Activated CD8-positive, alpha-beta T cell treated with anti-CD3 and anti-CD28 coated beads for 36 hours (primary cell): ENCODE measurements at places on chromosomes 12 and 14.

DNA sequence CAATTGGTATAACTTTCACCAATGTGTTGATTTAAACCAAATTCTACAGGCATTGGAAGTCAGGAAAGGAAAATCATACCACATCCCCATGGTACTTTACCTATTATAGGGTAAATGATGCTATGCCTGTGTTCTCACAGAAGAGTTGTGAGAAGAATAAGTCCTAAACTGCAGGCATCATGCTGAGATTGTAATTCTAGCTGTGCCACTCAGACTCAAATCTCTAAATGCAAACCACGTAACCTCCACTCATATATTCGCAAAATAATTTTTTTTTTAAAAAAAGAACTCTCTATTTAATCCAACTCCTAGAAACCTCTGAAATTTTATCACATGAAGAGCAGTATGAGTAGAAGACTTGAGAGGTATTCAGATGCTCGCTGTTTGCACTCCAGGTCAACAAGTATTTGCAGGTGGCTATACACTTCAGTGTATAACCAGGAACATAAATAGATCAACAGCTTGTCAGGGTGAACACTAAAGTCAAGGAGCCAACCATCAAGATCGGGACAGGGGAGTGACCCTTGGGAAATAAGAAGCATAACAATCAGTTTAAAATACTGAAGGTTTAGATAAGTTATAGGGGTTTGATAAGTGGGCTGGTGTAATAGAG lies 110.1 kb downstream of the SLC25A21 start:
- DNase-seq, result no peak

GRCh38 chr14:72606879-72607278 lies 287.0 kb downstream of the DPF3 start:
- DNase-seq, result no peak

GRCh38 chr12:132102297-132102696 lies 41.8 kb downstream of the DDX51 start:
- DNase-seq, result no peak

GRCh38 chr14:56299306-56299984 lies 181.2 kb downstream of the PELI2 start:
- DNase-seq, result no peak

GRCh38 chr12:47679785-47680184 lies 26.0 kb downstream of the RPAP3 start:
- DNase-seq, result no peak

DNA sequence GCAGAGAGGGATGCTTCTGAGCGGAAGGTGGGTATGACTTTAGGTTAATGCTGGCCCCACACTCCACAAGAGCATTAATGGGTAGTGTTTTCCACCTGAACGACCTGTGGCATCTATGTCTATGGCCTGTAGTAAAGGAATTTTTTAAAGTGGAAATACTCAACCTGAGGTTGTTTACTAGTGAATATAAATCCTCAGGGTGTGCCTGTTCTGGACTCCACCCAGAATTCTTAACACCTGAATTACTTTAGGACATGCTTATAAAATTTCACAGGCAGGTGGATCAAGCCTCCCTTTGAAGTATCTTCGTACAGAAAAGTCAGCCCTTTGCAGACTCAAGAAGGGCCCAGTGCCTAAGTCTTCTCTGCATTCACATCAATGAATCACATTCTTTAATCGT lies 196.1 kb downstream of the ESR2 start:
- DNase-seq, result no peak

DNA sequence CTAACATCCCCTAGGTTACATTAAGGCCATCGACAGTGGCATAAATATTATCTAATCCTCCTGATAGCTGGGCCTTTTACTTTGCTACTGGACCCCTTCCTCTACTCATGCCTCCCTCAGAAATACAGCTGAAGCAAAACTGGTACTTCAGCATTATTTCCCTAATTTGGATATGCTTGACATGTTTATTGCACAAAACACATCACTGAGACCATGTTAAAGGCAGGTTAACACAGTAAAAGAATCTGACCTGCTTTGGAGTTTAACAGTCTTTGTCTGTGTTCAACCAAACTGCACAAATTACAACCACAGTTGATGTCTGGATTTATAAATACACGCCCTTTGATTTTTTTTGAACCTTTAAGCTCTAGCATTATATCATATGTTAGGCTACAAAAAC lies 156.6 kb downstream of the FOXA1 start:
- DNase-seq, result no peak

- DNase-seq, result no peak
Measured at GRCh38 chr14:34619471-34619870, 10.5 kb downstream of the SNX6 start.

GRCh38 chr14:55332654-55333570 lies 61.7 kb downstream of the FBXO34 start:
- DNase-seq, result peak; percentile 49

DNA sequence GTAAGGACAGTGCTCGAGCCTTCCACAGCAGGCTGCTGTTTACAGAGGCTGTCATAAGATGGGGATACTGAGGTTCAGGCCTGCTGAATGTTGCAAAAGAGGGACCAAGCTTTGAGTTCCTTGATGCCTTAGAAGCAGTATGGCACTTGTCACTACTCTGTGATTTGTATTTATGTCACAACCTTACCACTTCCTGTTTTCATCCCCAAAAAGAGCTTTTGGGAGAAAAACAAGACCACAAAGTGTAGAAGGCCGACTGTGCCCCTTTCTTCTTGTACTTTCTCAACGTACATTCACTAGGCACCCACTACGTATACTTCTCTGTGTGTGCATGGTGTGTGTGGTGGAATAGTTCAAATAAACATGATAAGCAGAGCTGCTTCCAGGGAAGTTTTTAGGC lies 90.1 kb downstream of the DRAM1 start:
- DNase-seq, result no peak

DNA sequence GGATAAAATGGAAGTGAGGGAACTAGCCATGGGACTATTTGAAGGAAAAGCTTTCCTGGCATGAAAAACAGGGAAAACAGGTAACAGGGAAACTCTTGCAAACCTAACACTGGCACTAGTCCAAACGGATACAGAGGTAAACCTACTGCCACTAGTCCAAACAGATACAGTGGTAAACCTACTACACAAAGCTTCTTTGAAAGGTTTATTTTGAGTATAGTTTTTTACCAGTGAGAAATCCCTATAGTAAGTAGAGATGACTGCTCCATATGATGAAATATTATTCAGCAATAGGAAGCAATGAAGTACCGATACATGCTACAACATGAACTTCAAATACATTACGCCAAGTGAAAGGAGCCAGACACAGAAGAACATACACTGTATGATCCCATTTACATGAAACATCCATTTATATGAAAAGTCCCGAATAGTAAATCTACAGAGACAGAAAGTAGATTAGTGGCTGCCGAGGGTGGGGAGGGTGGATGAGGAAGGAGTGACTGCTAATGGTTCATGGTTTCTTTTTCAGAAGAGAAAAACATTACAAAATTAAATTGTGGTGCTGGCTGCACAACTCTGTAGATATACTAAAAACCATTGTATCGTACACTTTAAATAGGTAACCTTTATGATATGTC lies 25.5 kb downstream of the SPTLC2 start:
- no peak for DNase-seq

GRCh38 chr14:91918186-91918883 lies 29.2 kb downstream of the FBLN5 start:
- DNase-seq, result no peak

DNA sequence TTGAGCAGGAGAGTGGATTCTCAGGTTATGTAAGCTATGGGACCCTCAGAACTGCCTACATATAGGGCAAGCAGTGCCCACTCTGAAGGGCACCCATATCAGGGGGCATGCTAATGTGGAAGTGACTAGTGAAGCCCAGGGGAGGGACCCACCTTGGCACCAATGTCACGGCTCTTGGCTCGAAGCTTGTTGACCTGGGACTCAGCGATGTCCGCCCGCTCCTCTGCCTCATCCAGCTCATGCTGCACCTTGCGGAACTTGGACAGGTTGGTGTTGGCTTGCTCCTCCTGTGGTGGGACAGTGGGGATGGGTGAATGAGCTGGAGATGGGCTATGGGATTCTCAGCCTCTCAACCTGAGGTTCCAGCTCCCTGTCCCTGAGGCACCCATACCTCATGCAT lies 5.4 kb downstream of the CMTM5 start:
- no peak for DNase-seq

- DNase-seq, result no peak
Measured at GRCh38 chr14:56328021-56328420, 209.8 kb downstream of the PELI2 start.

DNA sequence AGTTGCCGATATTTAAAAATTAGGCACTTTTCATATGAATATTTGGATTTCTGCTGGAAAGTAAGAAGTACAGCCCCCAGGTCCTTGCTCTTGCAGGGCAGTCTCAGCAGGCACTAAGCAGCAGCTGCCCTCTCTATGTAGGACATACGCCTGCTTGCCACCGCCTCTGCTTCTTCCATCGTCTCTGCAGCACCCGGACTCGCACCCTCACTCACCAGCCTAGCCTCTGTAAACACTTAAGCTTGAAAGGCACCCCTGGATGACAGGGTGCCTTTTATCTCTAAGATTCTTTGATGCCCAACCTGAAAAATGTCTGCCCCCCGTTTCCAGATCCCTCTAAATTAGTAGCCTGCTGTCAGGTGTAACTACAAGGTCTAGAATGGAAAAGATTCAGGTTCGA lies 19.0 kb downstream of the OTUB2 start:
- no peak for DNase-seq

- no peak for DNase-seq
Measured at GRCh38 chr14:89310211-89310610, 106.8 kb downstream of the FOXN3 start.

DNA sequence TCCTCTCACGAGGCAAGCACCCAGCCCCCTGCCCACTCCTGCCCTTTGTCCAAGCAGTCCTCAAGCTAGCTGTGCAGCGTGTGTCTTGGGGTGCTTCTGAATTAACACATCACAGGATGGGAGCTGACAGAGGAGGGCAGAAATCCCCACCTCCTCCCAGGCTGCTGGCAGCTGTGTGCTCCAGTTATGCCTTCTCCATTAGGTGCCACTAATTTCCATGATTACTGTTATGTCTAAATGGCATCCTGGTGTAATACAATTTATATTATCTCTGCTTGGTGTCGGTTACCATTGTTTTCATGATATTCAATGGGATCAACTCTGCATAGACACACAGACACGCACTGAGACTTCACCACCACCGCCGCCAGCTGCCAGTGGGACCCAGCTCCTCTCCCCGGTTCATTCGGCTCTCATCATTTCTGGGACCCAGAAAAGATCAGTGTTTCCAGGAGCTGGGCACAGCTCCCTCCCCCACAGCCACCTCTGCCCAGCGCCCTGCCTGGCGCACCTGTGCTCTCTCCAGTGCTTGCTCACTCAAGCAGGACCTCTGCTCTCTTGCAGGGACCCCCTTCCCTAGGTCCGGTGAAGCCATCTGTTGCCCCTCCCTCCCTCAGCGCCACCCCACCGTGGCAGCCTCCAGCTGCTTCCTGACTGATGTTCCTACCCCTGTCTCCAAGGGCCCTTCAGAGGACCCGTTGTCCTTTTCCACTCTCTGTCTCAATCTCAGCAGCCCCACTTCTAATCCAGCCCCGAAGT lies 167.5 kb upstream of the FKBP4 start:
- no peak for DNase-seq

GRCh38 chr14:55316564-55316963 lies 45.3 kb downstream of the FBXO34 start:
- DNase-seq, result no peak

DNA sequence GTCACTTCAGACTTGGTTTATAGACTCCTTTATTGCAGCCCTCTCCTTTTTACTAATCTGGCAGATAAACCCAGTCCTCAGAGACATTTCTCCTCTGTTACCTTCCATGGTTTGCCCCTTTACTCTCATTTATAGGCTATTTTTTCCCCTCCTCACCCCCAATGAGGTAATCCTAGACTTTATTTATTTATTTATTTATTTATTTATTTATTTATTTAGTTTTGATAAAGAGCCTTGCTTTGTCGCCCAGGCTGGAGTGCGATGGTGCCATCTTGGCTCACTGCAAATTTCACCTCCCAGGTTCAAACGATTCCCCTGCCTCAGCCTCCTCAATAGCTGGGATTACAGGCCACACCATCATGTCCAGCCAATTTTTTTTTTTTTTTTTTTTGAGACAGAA lies 8.4 kb downstream of the FGD4 start:
- no peak for DNase-seq

GRCh38 chr12:102543494-102544485 lies 63.4 kb upstream of the IGF1 start:
- DNase-seq, result peak; percentile 10

- DNase-seq, result no peak
Measured at GRCh38 chr12:105775343-105775742, 363.4 kb downstream of the NUAK1 start.

DNA sequence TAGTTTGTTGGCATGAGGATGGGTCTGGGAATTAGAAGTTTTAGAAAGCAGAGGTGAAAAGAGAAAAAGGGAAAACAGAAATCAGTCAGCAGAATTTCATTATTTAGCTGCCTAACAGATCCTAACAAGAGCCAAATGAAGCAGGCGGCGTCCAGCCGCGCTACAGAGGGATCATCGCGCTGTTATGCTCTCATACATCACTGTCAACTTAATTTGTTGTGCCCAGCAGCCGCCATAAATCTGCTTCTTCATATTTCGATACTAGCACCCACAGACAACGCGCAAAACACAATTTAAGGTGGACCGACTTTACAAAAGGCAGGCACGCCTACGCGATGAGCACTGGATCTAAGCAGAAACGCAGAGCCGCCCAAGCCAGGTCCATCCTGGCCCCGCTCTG lies 66.7 kb downstream of the SETD3 start:
- no peak for DNase-seq

DNA sequence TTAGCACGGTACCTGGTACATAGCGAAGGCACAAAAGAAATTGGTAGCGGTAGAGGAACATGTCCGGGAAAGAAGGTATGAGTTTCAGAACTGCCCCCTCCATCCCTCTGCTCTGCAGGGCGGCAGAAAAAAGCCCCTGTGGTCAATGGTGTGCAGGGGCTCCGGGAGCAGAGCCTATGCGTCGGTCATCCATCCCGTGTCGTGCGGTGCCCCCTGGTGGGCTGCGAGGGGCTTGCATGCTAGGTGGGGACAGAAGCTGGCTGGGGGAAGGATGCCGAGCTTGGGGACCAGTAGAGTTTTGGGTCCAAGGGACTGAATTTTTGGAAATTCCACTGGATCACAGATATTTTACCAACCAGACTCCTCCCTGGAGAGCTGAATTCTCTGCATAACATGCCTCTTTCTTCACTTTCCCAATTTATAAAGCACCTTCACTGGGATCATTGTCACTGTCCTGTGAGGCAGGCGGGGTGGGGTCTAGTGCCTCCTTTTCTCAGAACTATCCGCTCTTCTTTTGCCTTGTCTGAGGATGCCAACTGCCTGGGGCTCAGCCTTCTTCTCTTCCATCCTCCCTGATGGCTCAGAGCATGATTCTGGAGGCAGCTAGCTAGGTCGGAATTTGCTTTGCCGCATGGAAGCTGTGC lies 148.7 kb downstream of the SMOC1 start:
- peak; percentile 81 for DNase-seq

DNA sequence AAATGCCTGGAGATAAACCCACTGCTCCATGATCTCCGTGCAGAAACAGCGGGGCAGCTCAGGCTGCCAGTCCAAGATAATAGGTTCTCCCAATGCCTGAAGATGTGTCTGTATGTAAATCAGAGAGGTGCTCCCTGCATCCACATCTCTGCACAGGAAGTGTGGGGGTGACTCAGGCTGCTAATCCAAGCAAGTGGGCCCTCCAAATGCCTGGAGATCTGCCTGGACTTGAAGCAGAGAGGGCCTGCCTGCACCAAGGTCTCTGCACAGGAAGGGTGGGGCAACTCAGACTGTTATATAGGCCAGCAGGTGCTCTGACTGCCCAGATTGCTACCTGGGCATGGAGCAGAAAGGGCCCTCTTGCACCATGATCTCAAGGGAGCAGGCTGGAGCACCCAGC lies 504.7 kb downstream of the LRFN5 start:
- DNase-seq, result no peak
